ENCODE measurements at places on chromosomes 12 and 14.
A peak's percentile ranks its signal among the peaks of the same experiment; 100 is the strongest.

DNA sequence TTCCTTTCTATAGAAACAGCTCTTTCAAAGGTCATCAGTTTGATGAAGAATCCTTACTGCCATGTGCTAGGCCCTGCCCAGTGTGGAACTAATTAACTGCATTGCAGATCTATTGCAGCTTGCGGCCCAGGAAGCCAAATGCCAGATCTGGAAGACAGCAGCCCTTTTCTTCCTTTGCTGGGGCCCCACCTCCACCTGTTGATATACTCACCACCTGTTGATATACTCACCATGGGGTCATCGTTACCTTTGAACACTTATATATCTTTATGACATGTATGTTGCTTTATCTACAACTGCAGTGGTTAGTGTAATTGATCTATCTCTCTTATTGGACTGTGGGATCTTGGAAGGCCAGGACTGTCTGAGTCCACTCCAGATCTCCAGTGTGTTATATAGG is 292.5 kb downstream of the ATP23 start:
- H3K27me3 ChIP-seq, result no peaks in the 10 kb centered on the region
- no peaks in the 10 kb centered on the region for H3K36me3 ChIP-seq
- no peak overlapping the region for H3K27ac ChIP-seq
- no peak overlapping the region for H3K4me3 ChIP-seq
- no peak for DNase-seq

GRCh38 chr12:127607146-127607725 is 659.7 kb upstream of the TMEM132C start:
- H3K27ac ChIP-seq, result no peak overlapping the region
- no peaks in the 10 kb centered on the region for H3K36me3 ChIP-seq
- H3K4me1 ChIP-seq, result no peaks in the 10 kb centered on the region
- no peak overlapping the region for H3K4me3 ChIP-seq
- DNase-seq, result no peak
- no peaks in the 10 kb centered on the region for H3K27me3 ChIP-seq

- DNase-seq, result peak; percentile 98
- peak within 1 kb of the TSS; percentile 79 for H3K27ac ChIP-seq
- no peaks in the 10 kb centered on the region for H3K36me3 ChIP-seq
- H3K4me1 ChIP-seq, result peaks cover 8% of the 10 kb centered on the region
Measured at GRCh38 chr14:64914237-64915028, at the start of gene CHURC1. TSS of gene CHURC1 (plus strand) at chr14:64914455. CDS start at chr14:64914496, 41 bp downstream.

DNA sequence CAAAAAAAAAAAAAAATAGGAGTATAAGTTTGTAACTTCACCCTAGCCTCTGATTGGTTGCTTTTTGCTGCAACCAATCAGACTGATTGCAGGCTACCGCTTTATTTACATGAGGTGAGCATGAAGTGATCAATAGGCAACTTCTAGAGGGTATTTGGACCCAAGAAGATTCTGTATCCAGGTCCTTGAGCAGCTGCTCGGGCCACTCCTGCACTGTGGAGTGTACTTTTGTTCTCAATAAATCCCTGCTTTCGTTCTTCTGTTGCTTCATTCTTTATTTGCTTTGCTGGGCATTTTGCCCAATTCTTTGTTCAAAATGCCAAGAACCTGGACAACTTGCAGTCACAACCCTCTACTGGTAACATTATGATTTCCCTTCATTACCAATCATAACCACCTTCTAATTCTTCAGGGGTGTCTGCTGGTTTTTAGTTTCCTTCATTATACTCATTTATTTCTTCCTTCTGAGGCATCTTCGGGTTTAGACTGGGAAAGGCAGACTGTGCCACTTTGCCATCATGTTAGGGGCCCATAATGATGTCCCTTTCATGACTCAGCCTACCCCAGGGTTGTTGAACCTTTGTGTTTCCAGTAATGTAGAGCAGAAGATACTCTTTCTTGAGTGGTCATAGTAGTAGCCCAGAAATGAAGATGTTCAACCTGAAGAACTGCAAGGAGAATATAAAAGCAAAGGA is 43.4 kb upstream of the LIMA1 start:
- DNase-seq, result no peak
- no peak overlapping the region for H3K4me3 ChIP-seq
- no peaks in the 10 kb centered on the region for H3K36me3 ChIP-seq
- peaks cover 25% of the 10 kb centered on the region for H3K4me1 ChIP-seq

GRCh38 chr14:100692256-100692655 is 34.4 kb upstream of the DLK1 start:
- peak overlapping the region; percentile 92 for H3K27ac ChIP-seq
- H3K36me3 ChIP-seq, result 0 out of 2 replicates have a peak, but pooled peaks cover 3% of the 10 kb centered on the region
- H3K27me3 ChIP-seq, result no peaks in the 10 kb centered on the region
- H3K4me3 ChIP-seq, result peak overlapping the region; percentile 65
- no peak for DNase-seq
- peaks cover 79% of the 10 kb centered on the region for H3K4me1 ChIP-seq

DNA sequence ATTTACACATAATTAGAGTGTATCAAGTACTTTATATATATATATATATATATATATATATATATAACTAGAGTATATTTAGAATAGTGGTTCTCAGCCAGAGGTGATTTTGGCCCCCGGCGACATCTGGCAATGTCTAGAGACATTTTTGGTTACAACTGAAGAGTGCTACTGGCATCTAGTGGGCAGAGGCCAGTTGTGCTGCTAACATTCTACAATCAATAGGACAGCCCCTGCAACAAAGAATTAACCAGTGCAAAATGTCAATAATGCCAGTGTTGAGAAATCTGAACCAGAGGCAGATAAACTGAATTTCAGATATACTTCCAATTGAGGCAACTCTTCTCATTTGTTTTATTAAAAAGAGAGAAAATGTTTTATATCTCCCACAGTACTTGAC is 8.9 kb downstream of the GTF2A1 start:
- DNase-seq, result no peak
- no peaks in the 10 kb centered on the region for H3K27me3 ChIP-seq
- no peaks in the 10 kb centered on the region for H3K4me1 ChIP-seq
- H3K27ac ChIP-seq, result no peak overlapping the region

- H3K27me3 ChIP-seq, result 0 out of 2 replicates have a peak, but pooled peaks cover 5% of the 10 kb centered on the region
- DNase-seq, result no peak
- H3K36me3 ChIP-seq, result no peaks in the 10 kb centered on the region
- H3K4me1 ChIP-seq, result no peaks in the 10 kb centered on the region
Measured at GRCh38 chr12:131540138-131540623, 170.7 kb upstream of the SFSWAP start.

GRCh38 chr12:132710405-132711079 is at the start of gene PGAM5:
TSS of gene PGAM5 (plus strand) at chr12:132710842. CDS start at chr12:132710877, 35 bp downstream.
- H3K4me3 ChIP-seq, result peak within 1 kb of the TSS; percentile 78
- H3K4me1 ChIP-seq, result peaks cover 5% of the 10 kb centered on the region
- peak; percentile 66 for DNase-seq
- H3K27me3 ChIP-seq, result no peaks in the 10 kb centered on the region

GRCh38 chr12:123488539-123489230 is 30.7 kb downstream of the SNRNP35 start:
- H3K27me3 ChIP-seq, result no peaks in the 10 kb centered on the region
- no peak overlapping the region for H3K4me3 ChIP-seq
- no peak overlapping the region for H3K27ac ChIP-seq
- no peaks in the 10 kb centered on the region for H3K36me3 ChIP-seq
- DNase-seq, result no peak

- H3K4me3 ChIP-seq, result no peak overlapping the region
- H3K36me3 ChIP-seq, result no peaks in the 10 kb centered on the region
- H3K27me3 ChIP-seq, result no peaks in the 10 kb centered on the region
- no peak for DNase-seq
- H3K27ac ChIP-seq, result no peak overlapping the region
Measured at GRCh38 chr12:123071857-123072256, 79.0 kb downstream of the PITPNM2 start.

GRCh38 chr12:111780166-111780565 is 13.4 kb downstream of the ALDH2 start:
- no peaks in the 10 kb centered on the region for H3K27me3 ChIP-seq
- no peak for DNase-seq
- no peak overlapping the region for H3K4me3 ChIP-seq

- no peak for DNase-seq
- no peaks in the 10 kb centered on the region for H3K4me1 ChIP-seq
- no peak overlapping the region for H3K27ac ChIP-seq
Measured at GRCh38 chr12:131140697-131141096, 187.0 kb downstream of the ADGRD1 start.

GRCh38 chr12:47903927-47904712 is 674 bp downstream of the VDR start:
- peak overlapping the region; percentile 39 for H3K4me3 ChIP-seq
- H3K27me3 ChIP-seq, result no peaks in the 10 kb centered on the region
- peaks cover 51% of the 10 kb centered on the region for H3K4me1 ChIP-seq
- H3K36me3 ChIP-seq, result no peaks in the 10 kb centered on the region
- DNase-seq, result peak; percentile 29

GRCh38 chr12:123713398-123713797 is 1.2 kb downstream of the ATP6V0A2 start:
- peaks cover 23% of the 10 kb centered on the region for H3K4me1 ChIP-seq
- no peak overlapping the region for H3K27ac ChIP-seq
- no peaks in the 10 kb centered on the region for H3K36me3 ChIP-seq
- no peaks in the 10 kb centered on the region for H3K27me3 ChIP-seq
- DNase-seq, result no peak

- H3K27me3 ChIP-seq, result 0 out of 2 replicates have a peak, but pooled peaks cover 6% of the 10 kb centered on the region
- DNase-seq, result no peak
- no peak overlapping the region for H3K27ac ChIP-seq
- H3K4me3 ChIP-seq, result no peak overlapping the region
- no peaks in the 10 kb centered on the region for H3K36me3 ChIP-seq
- H3K4me1 ChIP-seq, result no peaks in the 10 kb centered on the region
Measured at GRCh38 chr12:24756479-24757024, 192.3 kb downstream of the BCAT1 start.
